ENCODE measurements at places on chromosomes 13 and 19.

DNA sequence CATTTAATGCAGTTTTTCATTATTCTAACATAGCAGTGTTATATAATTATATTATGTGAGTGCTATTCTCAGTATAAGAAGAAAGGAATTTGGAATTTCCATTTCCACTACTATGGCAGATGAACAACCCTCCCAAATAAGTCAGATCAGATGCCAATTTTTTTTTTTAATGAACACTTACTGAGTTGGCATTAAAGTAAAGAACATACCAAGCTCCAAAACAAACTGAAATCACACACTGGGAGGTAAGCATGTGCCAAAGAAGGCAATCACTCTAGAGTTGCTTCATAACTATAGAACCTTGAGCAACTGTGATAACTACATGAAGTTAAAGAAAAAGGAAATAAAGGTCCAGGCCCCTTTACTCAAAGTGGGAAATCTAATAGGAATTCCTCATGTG, 90.3 kb downstream of the RNF17 start:
- no peak for DNase-seq

GRCh38 chr19:40381321-40381720, 8.7 kb downstream of the HIPK4 start:
- DNase-seq, result no peak

GRCh38 chr19:47100290-47100689, 13.3 kb downstream of the ZC3H4 start:
- no peak for DNase-seq

GRCh38 chr19:7539827-7540425, 4.4 kb downstream of the PNPLA6 start:
- DNase-seq, result no peak

- DNase-seq, result no peak
These were observed 21.7 kb upstream of the FBXL3 start for GRCh38 chr13:77048681-77049080.

- DNase-seq, result peak; percentile 29
These were observed 15.3 kb downstream of the GATAD2A start for GRCh38 chr19:19420570-19421298.

DNA sequence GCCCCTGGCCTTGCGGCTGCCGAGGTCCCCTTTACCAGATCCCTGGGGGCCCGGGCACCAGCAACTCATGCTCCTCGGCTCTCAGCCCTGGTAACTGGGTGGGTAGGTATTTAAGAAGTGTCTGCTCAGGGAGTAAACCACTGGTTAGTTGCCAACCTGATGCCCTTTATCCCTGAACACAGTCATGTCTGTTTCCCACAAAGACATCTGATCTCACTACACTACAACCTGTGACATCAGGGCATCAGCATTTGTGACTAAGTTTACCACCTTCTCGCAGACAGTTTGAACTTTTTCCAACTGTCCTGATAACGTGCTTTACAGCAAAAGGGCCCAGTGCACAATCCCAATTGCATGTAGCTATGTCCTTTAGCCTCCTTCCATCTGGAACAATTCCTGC, 22.0 kb downstream of the GGACT start:
- DNase-seq, result peak; percentile 41

GRCh38 chr13:99393791-99394735, 86.9 kb upstream of the GPR183 start:
- DNase-seq, result no peak

GRCh38 chr13:100521851-100522617, 66.6 kb downstream of the GGACT start:
- no peak for DNase-seq

- DNase-seq, result no peak
These were observed 2.1 kb upstream of the CIRBP start for GRCh38 chr19:1266916-1267476.

DNA sequence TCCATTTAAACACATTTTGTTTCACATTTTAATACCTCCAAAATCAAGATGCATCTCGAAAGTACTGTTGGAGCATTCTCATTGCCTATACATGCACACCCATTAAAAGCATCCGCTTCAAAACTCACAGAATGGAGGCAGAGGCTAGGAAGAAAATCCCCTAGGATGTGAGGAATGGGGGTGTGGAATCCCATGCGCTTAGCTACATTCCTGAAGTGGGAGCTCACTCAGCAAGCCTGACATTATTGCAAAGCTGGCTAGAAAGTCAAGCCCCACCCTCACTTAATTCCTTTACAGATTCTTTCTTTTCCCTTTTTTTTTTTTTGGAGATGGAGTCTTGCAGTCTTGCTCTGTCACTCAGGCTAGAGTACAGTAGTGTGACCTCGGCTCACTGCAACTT, 4.6 kb upstream of the FAM32A start:
- DNase-seq, result peak; percentile 80

DNA sequence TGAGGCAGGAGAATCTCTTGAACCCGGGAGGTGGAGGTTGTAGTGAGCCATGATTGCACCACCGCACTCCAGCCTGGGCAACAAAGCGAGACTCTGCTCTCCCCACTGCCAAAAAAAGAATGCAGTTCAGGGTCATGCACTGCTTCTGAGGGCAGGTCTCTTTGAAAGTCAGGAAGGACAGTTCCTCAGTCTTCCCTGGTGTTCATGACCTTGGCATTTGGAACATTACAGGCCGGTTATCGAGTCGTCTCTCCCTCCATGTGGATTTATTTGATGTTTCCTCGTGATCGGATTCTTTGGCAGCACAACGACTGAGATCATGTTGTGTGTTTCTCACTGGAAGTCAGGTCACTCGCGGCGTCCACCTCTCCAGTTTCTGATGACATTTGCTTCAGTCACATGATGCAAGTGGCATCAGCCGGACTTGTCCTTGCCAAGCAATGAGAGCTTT, 17.2 kb downstream of the FGF21 start:
- DNase-seq, result no peak

All from astrocyte (in vitro differentiated cells and primary cell).